ENCODE measurements at places on chromosomes 6 and 20.

DNA sequence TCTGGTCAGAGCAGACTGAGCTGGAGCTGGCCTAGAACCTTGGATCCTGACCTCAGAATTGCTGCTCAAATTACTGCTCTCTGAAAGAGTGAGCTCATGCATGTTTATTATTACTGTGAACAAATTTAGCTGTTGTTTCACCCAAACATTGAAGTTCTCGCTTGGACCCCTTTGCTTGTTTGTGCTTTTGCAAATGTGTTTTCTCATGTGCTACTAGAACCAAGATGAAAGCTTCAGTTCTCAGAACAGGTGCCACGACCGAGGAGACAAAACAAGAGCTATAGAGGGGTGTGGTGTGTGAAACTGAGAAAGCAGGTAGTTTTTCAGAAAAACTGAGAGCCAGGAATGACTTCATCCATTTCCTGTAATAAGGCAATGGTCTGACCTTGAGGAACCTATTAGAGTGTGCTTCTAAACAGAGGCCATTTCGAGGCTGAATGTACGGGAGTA, 50.0 kb upstream of the ESR1 start:
- DNase-seq: peak; percentile 87

GRCh38 chr6:85754894-85755293, 112.2 kb upstream of the SYNCRIP start:
- DNase-seq: no peak

GRCh38 chr6:3220366-3220765, 7.1 kb downstream of the TUBB2B start:
- no peak for DNase-seq

DNA sequence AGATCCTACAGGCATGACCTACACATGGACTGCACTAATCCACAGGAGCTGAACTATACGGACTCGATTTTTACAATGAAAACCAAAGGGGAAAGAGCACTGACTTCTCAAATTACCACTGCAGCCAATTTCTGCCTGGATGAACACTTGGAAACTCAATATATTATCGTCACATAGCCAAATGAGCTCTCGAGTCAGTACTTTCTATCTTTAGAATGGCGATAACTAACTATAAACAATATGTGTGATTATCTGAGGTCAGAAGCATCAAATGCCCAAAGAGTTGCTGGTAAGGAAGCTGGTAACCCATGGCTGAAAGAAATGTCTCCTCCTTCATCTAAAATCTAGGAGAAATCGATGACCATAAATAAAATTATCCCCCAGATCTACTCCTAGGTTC, 86.7 kb downstream of the KIF16B start:
- no peak for DNase-seq

- no peak for DNase-seq
These were observed 239.4 kb downstream of the PTPRK start for GRCh38 chr6:128280960-128281359.

DNA sequence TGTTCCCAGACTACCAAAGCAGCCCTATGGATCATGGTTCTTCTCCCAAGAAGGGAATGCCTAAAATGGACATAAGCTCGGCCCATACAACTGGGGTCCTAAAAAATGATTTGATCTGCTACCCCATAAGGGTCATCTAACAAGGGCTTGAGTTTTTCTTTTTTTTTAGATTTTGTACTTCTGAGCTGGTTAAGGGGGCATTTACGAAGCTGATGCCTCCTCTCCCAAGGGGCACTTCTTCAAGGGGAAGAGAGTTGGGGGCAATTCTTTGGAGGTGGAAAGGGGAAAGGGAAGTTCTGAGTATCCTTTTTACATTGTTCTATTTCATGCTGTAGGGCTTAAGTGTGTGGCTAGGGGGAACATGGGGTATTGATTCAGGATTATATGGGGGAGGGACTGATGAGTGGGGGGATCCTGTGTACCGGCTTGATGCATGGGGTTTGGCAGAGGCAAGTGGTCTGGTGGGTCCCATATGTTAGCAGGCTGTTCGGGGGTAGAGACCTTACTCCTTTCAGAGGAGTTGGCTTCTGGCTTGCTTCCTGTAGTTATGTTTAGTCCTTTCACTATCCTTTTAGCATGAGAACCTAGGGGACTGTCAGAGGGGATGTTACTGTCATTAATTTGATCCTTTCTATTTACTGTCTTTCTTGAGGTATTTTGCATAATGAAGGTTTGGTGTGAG, 8.1 kb upstream of the ZNFX1 start:
- no peak for DNase-seq

- DNase-seq: no peak
These were observed 1090.3 kb downstream of the HACE1 start for GRCh38 chr6:103769431-103769830.

DNA sequence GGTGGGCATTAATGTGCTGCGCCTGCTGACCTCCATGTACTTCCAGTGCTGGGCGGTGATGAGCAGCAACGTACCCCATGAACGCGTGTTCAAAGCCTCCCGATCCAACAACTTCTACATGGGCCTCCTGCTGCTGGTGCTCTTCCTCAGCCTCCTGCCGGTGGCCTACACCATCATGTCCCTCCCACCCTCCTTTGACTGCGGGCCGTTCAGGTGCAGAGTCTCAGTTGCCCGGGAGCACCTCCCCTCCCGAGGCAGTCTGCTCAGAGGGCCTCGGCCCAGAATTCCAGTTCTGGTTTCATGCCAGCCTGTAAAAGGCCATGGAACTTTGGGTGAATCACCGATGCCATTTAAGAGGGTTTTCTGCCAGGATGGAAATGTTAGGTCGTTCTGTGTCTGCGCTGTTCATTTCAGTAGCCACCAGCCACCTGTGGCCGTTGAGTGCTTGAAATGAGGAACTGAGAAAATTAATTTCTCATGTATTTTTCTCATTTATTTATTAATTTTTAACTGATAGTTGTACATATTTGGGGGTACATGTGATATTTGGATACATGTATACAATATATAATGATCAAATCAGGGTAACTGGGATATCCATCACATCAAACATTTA, 35.2 kb upstream of the NOP56 start:
- no peak for DNase-seq

DNA sequence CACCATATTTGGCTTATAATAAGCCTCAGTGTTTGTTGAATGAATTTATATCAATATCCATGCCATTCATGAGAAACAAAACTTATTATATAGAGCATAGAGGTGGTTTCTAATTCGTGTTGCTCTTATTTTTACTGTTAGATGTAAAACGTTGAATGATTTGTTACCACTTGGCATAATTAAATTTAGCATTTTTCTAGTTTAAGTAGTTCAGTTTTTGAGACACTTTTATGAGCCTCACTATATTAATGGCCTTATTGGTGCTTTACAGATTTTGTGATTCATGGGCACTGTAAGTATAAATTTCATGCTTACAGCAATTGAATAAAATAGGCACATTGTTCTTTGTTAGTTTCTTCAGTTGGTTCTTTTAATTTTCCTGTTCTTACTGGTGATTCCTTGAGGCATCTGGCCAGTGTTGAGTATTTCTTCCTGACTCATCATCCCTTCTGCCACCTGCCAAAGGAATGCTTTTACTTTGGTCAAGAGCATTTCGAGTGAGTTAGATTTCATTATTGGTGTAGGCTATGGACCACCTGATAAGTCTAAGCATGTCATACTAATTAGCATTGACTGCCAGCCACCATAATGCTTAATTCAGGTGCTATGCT, 34.8 kb downstream of the CDKAL1 start:
- no peak for DNase-seq

DNA sequence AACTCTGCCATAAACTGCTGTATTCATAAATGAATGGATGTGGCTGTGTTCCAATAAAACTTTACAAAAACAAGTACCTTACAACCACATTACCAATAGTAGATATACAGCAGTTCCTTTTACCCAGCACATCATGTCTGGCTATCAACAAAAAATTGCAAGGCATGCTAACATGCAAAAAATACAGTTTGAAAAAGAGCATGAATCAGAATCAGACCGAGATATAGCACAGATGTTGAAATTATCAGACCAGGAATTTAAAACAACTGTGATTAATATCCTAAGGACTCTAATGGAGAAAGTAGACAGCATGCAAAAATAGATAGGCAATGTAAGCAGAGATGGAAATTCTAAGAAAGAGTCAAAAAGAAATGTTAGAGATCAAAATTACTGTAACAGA, 8.4 kb upstream of the NUS1 start:
- DNase-seq: no peak

- DNase-seq: no peak
These were observed 5.8 kb downstream of the CITED2 start for GRCh38 chr6:139368661-139369060.

DNA sequence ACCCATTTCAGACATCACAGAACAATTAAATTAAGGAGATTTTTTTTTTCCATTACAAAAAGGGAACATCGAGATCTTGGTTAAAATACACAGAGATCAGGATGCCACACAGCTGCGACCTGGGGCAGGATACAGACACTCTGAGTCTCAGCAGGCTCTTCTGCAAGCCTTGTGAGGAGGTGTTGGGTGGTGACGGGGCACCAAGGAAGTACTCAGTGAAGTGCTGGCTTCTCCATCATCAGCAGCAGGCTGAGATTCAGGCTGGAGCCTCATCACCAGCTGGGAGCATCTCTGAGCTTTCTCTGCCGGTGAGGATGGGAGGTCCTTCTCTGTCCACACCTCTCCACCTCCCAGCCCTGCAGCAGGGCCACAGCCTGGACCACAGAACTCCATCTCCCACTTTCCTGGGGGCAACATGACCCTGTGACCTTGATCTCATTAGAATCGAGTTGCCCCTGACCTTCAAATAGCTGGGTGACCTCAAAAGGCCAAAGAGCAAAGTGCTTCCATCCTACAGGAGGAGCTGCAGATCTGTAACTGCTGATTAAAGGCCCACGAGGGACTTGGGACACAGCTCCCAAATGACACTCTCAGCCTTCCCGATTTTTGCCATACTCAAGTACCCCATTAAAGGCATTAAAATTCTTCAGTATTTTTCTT, 16.0 kb downstream of the PMEPA1 start:
- DNase-seq: no peak

DNA sequence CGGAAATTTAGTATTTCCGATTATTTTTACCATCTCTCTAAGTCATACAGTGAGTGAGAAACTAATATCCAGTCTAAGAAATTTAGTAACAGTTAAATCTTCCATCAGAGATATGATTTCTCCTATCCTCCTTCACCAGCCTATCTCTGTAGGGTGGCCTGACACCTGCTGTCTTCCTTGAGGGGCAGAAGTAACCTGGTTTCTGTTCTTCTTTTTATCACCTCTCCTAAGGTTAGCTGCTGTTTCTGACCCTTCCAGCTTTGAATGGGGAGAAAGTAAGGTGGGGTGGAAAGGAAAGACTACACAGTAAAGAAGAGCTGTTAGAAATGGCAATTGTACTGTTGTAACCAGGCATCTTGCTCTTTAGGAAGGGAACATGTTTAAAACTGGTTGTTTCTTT, 447.7 kb downstream of the PHF3 start:
- no peak for DNase-seq

- DNase-seq: no peak
These were observed 270.7 kb upstream of the MOCS1 start for GRCh38 chr6:40205004-40205403.

- DNase-seq: no peak
These were observed 69.5 kb downstream of the FOXO3 start for GRCh38 chr6:108630050-108630714.

- DNase-seq: no peak
These were observed 170.6 kb downstream of the IBTK start for GRCh38 chr6:82076916-82077315.

- DNase-seq: no peak
These were observed 26.3 kb upstream of the DNAAF9 start for GRCh38 chr20:3433744-3434143.

GRCh38 chr6:79686707-79687309, 55.7 kb downstream of the SH3BGRL2 start:
- DNase-seq: no peak

GRCh38 chr6:164836486-164836885, 472.9 kb downstream of the C6orf118 start:
- no peak for DNase-seq

- DNase-seq: no peak
These were observed 11.2 kb downstream of the GNAS-AS1 start for GRCh38 chr20:58839474-58839874.

DNA sequence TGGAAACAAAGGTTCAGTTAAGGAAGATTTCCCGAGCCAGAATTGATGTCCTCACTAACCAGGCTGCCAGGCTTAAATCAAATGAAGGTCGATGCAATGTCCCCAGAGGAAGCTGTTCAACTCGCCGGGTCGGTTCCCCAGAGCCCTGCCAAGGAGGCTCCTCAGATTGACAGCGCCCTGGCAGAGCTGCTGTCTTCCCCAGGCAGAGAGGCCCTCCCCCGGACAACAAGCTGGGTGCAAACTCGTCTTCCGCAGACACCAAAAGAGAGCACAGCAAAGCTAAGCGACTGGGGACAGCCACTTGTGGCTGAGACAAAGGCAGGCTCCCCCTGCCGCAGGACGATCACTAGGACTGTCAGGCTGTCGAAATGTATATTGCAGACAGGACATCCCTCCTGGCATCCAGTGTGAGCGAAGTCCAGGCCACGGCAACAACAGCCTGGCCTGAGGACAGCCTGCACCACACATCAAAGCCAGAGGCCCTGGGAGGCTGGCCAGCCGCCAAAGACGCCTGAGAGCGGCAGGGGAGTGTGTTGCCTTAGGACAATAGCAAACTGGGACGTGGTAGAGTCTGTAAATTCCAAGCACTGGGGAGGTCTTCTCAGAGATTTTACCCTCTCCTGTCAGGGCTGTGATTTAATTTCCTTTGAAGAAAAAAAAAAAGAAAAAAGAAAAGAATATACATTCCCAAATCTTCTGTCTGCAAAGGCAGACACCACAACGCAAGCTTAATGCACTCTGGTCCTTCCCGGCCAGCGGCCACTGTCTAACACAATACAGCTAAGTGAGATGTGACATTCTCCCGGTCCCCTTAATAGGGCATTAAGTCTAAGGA, 99.1 kb downstream of the HIVEP2 start:
- peak; percentile 67 for DNase-seq

GRCh38 chr6:124958759-124959354, 3.4 kb upstream of the RNF217 start:
- DNase-seq: no peak

- no peak for DNase-seq
These were observed 14.4 kb downstream of the PTK7 start for GRCh38 chr6:43090559-43090956.

GRCh38 chr20:45088247-45088646, 12.7 kb downstream of the KCNS1 start:
- no peak for DNase-seq

GRCh38 chr20:15772826-15773225, 800.4 kb downstream of the KIF16B start:
- no peak for DNase-seq

- DNase-seq: no peak
These were observed 3.4 kb downstream of the TMEM151B start for GRCh38 chr6:44273617-44274016.

- DNase-seq: no peak
These were observed 44.5 kb upstream of the EZR start for GRCh38 chr6:158863646-158864045.

GRCh38 chr6:164962805-164963204, 346.6 kb downstream of the C6orf118 start:
- DNase-seq: no peak

Measured in MM.1S (cell line).